Activated CD4-positive, alpha-beta T cell treated with anti-CD3 and anti-CD28 coated beads for 4 hours (primary cell): ENCODE measurements at places on chromosomes 7 and 10.

GRCh38 chr10:123272171-123272570, 118.0 kb downstream of the BUB3 start:
- DNase-seq: no peak

GRCh38 chr7:3979611-3980299, 678.7 kb downstream of the SDK1 start:
- DNase-seq: no peak

DNA sequence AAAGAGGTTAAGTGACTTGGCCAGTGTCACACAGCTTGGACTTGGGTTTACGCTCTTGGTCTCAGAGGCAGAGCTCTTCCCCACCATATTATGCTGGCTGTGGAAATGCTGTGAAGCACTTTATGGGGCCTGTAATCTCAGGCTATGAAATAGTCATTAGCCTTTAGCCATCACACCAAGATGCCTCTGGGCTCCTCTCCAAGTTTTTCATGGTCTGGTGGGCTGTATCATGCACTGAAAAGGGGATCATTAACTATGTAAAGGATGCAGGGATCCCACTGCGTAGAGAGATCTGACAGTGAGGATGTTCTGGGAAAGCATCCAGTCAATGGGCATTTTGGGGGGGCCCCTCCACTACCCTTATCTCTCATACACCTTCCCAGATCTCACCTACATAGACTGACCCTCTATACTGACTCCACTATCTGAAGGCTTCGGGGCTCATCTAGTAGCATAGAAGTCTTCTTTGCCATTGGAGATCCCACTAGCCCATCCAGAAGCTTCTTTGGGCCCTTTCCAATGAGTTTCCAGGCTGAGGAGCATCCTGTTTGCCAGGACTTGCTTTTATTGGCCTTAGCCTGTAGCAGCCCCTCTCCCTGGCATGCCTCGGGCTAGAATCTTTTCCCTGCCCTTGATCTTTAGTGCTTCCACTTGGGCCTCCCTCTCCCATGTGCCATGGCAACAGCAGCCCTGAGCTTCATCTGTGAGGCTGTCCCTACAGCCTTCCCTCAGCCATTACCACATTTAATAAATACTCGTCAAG, 19.6 kb downstream of the FRMPD2 start:
- no peak for DNase-seq

- no peak for DNase-seq
Measured at GRCh38 chr7:112414855-112415490, 35.3 kb upstream of the IFRD1 start.

- DNase-seq: no peak
Measured at GRCh38 chr7:47763063-47763974, 181.4 kb upstream of the TNS3 start.

DNA sequence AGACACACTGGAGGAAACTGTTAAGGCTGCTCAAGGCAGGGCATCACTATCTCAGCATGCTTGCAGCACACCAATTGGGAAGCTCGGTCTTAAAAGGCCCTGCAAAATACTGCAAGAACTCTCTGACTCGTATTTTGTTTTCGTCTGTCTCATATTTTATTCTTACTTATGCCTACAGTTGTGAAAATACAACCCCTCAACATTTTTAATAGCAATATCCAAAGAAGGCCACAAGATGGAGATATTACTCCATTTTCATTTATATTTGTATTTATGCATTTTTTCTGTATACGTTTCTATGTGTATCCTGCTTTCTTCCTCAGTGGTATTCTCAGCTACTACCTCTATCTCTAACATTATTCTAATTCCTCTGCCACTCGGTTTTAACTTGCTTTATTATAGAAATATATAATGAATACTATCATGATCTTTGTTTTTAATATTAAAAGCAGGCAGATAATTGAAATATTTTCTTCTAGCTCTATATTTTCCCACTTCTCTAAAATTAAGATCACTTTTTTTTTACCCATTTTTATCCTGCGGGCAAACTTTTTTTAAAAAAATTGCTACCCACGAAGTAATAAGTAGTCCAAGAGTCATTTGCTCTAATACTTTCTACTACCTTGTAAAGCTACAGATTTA, 10.0 kb downstream of the DNAJC1 start:
- no peak for DNase-seq

DNA sequence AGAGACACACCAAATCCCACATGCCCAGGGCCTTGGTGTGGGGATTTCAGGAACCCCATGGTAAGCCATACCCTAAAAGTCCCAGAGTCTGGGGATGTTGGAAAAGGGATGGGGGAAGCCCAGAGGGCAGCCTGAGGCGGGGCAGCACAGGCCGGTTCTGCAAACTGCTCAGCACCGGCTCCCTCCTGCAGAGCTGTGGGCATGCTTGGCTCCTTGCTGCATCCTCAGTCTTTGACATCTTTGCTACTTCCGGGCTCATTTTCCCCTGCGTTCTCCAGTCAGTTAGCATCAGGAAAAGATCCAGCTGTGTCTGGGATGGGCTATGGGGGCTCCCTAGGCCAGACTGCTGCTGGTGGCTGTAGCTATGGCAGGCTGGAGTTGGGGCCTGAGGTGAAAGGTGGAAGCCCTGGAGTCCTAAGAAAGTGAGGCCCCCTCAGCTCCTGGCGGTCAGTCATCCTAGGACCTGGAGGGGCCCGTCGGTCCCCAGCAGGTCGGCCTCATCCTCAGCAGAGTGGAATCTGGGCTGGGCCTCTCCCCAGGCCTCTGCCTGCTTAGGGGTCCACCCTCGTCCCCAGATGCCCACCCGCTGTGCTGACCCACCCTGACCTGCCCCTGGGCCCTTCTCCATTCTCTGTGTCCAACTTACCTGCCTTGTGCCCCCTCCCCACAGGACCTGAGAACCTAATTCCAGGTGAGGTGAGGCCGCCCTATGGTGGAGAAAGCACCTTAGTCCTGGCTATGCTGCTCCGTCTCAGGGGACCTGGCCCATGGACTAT, 9.3 kb downstream of the TBATA start:
- no peak for DNase-seq

GRCh38 chr10:103553743-103554487, 60.4 kb downstream of the NEURL1 start:
- DNase-seq: peak; percentile 18

DNA sequence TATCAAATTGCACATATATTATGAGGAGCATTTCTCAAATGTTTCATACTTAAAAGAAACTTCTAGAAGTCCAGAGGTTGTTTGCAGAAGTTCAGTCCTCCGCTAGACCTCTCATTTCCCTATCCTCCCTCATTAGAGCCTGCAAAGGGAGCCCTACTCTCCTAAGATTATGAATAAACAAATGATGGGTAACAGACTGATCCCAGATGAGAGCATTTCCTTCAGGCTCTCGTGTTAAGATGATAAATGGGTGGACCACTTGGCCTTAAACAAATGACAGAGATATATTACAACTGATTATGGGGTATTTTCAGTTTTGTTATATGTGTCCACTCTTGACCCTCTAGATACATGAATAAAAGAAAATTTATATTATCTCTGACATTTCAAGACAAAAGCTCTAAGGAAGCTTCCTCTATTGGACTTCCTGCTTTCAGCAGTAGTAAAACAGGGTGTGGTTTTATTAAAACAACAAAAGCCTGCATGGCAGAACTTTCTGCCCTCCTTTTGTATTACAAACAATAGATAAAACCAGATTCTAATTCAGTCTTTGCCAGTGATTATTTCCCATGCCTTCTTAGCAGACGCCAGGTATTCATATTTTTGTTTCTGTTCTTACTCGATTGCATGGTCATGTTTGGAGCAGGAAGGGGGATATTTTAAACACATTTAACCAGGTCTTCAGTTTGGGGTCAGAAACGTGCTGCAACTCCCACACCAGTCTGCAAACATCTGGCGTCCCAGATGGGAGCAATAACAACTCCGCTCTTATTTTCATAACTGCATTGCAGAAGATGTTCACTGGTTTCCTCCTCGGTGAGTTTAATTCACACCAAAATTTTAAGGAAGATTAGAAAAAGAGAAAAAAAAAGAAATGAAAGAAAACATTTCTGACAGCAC, 52.4 kb upstream of the FAM204A start:
- no peak for DNase-seq

DNA sequence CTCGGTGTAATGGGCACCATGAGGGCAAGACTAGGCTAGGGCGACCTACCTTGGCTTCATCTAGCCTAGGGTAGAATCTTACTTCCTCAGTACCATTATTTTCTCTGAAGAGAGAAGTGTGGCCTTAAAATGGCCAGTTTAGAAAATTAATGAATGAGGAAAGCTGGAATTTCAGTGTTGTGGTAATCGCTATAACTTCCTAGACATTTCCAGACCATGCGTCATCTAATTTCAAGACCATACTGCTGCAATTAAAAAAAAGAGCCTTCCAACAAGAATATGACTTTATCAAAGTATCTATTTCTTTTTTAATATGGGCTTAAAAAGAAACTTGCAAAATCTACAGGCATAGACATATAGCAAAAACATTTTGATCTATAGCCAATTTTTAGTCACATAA, 68.5 kb downstream of the CPVL start:
- no peak for DNase-seq

GRCh38 chr7:86411814-86412213, 231.9 kb upstream of the GRM3 start:
- no peak for DNase-seq

GRCh38 chr7:121103086-121103485, 114.6 kb downstream of the CPED1 start:
- no peak for DNase-seq

GRCh38 chr10:58662314-58662713, 149.6 kb downstream of the BICC1 start:
- DNase-seq: no peak

- DNase-seq: no peak
Measured at GRCh38 chr10:96857301-96858012, 25.4 kb downstream of the LCOR start.

GRCh38 chr10:93921338-93921737, 27.6 kb downstream of the SLC35G1 start:
- DNase-seq: peak; percentile 30

GRCh38 chr10:7551950-7552716, 114.6 kb downstream of the ITIH5 start:
- DNase-seq: no peak

GRCh38 chr7:155336812-155337602, 39.3 kb downstream of the INSIG1 start:
- no peak for DNase-seq

DNA sequence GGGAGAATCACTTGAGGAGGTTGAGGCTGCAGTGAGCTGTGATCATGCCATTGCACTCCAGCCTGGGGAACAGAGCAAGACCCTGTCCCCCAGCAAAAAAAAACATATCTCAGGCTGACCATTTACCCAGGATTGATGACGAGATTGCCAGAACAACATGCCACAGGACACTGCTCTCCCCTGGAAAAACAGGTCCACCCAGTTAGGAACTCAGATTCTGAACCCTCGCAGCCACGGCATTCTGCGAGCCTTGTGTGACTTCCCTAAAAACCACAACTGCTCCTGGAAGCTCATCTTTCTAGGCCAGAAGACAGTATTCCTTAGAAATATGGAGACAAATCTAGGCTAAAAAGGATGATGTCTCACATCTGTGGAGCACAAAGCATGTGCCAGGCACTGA, 42.1 kb upstream of the SH2B2 start:
- no peak for DNase-seq

DNA sequence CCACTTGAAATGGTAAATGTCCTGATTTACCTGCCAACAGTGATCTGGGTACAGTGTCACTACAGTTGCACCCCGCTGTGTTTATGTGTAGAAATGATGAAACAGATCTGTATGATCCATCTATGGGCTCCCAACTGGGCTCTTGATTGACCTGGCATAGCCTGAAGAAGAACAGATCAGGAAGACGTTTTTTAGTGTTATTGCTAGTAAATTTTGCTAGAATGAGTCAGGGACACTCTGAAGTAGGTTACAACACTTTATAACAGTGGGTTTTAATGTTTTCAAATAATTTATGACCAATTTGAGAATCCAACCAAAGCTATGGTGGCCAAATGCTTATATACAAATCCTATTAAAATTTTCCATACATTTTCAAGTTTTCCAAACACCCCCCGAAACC, 110.3 kb downstream of the DKK1 start:
- DNase-seq: no peak

GRCh38 chr10:91796331-91797047, 1.7 kb upstream of the TNKS2 start:
- DNase-seq: peak; percentile 55

DNA sequence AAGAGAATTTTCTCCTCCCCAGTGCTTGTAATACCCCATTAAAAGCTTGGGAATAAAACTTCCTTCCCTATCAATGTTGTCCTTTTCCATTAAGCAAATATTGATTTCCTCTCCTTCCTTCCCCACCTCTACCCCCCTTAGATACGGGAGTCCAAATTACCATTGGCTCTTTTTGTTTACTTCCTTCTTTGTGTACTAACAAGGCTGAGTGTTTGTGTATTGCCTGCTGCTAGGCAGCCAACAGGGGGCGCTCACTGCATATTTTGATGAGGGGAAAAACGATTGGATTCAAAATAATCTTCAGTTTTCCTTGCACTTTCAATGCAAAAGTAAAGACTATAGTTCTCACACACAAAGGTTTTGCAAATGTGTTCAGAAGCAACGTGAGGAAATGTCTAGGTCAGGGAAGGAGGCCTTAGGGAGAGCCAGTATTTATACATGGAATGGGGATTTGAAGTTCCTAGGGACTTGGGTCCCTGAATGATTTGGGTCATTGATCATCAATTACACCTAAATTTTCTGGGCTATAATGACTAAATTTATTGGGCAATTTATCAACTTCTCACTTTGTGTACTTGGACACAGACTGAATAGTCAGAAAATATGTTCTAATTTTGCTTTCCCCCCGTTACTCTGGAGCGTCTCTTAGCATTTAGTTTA, 23.6 kb upstream of the VPS41 start:
- DNase-seq: peak; percentile 22

GRCh38 chr10:6516929-6517284, 63.2 kb downstream of the PRKCQ start:
- DNase-seq: no peak

- DNase-seq: no peak
Measured at GRCh38 chr10:29612657-29613056, 22.1 kb downstream of the SVIL start.

- no peak for DNase-seq
Measured at GRCh38 chr7:121575194-121575765, 179.2 kb upstream of the FAM3C start.

DNA sequence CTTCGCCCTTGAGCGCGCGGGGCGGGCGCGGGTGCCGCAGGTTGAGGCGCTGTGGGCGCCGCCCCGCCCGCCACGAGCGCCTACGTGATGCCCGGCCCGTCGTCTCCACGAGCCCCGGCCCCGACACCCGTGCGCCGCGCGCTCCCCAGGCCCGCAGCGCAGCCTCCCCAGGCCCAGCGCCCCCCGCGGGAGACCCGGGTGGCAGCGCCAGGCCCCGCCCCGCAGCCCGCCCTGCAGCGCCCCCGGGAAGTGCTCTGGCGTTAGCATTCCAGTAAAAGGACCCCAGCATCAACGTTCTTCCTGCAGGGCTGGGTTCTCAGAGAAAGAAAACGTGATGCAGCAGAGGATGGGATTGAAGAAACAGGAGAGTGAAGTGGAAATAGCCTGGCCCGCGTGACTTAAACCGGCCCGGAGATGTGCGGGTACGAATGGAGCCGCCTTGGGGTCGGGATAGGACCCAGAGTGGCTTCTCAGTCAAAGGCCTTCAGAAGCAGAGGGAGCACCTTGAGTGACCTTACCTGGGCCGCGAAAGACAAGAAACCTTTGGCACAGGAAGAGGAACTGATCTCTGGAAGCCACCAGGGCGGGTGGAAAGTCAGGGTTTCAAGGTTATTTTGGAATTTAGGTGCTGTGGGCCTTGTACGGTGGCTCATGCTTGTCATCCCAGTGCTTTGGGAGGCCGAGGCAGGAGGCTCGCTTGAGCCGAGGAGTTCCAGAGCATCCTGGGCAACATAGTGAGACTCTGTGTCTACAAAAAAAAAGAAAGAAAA, 1.8 kb downstream of the PFKP start:
- peak; percentile 38 for DNase-seq
